ENCODE measurements at places on chromosomes 7 and 10. TPM values are rescaled to one million over a fixed set of nuclear protein-coding genes. Genes with fewer than 3 reads are reported as not detected.

ATOH7 gene
- total RNA-seq = not detected

- DNase-seq = no peak
Observed at GRCh38 chr7:152476551-152476950, 40.7 kb upstream of the KMT2C start.

INSYN2A gene
- 0.82 TPM for total RNA-seq

GRCh38 chr7:53303781-53304180 lies 268.3 kb downstream of the POM121L12 start:
- no peak for DNase-seq

Data from left lung (tissue), 14 donors.